Activated T-helper 1 cell treated with anti-CD3 and anti-CD28 coated beads, Interleukin-2, amount 50 U/mL, for 16 hours (primary cell): ENCODE measurements at places on chromosomes 7 and 10.

- DNase-seq, result no peak
These were observed 98.6 kb upstream of the MKX start for GRCh38 chr10:27844223-27844622.

GRCh38 chr7:127844165-127844564 is 187.1 kb downstream of the LRRC4 start:
- DNase-seq, result no peak

GRCh38 chr7:127514499-127514898 is 70.9 kb downstream of the GCC1 start:
- DNase-seq, result no peak

GRCh38 chr7:47600199-47601118 is 18.5 kb upstream of the TNS3 start:
- no peak for DNase-seq

GRCh38 chr10:124732931-124733570 is 11.1 kb downstream of the FAM53B start:
- no peak for DNase-seq
